ENCODE measurements at places on chromosomes 3 and 15.
A peak's percentile ranks its signal among the peaks of the same experiment; 100 is the strongest.

- no peak for DNase-seq
Observed at GRCh38 chr3:65526656-65527055, 512.1 kb downstream of the MAGI1 start.

DNA sequence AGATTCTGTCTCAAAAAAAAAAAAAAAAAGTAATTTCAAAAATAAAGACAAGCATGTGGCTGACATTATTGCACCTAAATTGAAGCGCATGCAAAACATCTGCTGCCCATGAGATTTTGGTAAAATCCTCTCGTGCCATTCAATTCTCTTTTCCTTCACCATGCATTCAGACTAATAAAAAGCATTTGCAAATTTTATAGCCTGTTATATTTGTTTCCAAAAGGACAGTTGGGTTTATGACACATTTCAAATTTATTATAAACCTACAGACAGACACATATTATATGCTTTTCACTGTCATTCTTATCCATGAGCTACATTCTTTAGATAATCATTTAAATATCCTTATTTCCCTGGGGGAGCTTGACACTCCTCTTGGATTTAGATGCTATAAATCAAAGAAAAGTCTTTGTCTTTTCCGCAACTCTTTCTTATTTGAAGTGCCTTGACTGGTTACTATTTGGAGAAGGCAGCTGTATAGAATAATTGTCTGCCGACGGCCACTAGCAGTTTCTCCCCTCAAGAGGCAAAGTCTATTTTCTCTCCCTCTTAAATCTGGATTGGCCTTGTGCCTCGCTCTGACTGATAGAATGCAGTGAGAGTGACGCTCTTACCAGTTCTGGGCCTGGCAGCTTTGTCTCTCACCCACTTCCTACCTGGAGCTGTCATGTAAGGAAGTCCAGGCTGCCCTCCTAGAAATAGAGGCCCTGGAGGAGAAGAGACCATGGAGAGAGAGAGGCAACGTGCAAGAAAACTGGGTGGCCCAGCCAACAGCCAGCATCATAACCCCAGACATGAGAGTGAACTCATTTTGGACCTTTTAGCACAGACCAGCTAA lies 6.8 kb upstream of the LRIG1 start:
- no peak for DNase-seq

DNA sequence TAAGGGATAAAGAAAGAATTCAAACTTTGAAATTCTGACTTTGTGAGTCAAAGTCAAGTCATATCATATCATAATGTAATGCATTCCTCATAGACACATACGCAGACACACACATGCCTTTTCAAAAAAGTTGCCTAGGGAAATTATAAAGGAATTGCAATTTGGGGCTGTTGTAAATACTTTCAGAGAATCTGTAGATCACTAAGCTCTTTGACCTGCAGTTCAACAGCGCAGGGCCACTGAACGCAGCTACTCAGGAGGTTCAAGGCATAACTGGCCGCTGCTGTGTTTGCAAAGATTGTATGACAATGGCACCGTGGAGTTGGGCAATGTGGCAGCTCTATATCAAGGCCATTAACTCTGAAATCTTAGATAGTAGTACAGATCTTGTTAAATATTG lies 188.4 kb upstream of the THRB start:
- DNase-seq, result peak; percentile 89

DNA sequence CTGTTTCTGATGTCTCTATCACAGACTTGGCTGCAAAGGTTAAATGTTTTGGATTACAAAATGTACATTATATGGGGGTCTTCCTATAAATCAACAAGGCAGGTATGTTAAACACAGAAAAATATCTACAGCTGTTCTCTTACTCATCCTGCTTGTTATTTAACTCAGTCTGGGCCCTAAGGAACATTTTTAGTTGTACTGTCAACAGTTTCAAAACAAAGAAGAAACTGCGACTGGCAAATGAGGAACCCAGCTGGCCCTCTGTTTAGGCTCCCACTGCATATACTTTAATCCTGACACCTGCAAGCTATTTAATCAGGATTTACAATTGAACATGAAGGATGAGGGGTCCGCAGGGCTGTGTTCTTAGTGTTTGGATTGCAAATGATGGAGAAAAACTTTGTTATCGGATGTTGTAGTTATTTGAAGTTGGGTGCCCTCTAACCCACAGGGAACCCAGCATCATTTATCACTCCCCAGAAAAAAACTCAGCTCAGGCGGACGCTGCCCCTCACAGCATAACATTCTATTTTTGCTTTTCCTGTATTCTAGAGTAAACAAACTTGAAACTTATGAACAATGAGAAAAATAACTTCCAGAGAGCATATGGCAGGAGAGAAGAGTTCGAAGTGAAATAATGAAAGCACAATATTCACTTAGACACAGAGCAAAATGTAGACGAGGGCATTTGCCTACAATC lies 91.2 kb downstream of the POLR2M start:
- DNase-seq, result no peak

GRCh38 chr3:161560008-161560637 lies 63.5 kb downstream of the OTOL1 start:
- peak; percentile 48 for DNase-seq

DNA sequence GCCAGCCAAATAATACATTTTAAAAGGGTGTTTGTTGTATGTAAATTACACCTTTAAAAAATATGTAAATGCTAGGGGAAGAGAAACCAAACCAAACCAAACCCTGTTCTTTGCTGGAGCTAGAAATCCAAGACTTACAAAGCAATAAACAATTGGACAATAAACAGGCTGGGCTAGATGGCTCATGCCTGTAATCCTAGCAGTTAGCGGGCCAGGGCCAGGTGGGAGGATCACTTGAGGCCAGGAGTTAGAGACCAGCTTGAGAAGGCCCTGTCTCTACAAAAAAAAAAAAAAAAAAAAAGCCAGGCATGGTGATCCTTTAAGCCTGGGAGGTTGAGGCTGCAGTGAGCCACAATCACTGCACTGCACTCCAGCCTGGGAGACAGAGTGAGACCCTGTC lies 12.5 kb downstream of the STOML1 start:
- DNase-seq, result no peak

All from iris pigment epithelial cell (primary cell).